ENCODE measurements at places on chromosomes 4 and X.
A peak's percentile ranks its signal among the peaks of the same experiment; 100 is the strongest.

GRCh38 chr4:177079327-177079726 is 230.3 kb upstream of the NEIL3 start:
- DNase-seq, result no peak

GRCh38 chr4:156545003-156545785 is 426.4 kb downstream of the PDGFC start:
- DNase-seq, result no peak

DNA sequence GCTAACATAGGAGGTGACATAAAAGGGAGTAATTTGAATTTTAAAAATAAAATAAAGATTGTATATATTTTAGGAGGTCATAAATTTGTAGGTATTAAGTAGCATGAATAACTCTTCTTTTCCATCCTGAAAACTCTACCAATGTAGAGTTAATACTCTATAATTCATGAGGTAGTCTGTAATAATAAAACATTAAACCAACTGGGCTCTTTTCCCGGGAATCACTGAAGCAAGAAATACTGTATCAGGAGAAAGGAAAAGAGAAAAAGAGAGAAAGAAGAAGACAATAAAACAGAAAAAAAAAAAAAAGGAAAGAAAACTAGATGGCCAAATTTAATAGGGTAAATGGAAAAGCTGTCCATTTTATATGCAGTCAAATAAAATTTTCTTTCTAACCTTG is 984.4 kb downstream of the CCSER1 start:
- DNase-seq, result no peak

GRCh38 chr4:41734371-41734770 is 14.2 kb downstream of the PHOX2B start:
- no peak for DNase-seq

GRCh38 chrX:119685225-119686066 is 7.5 kb downstream of the SEPTIN6 start:
- DNase-seq, result no peak

GRCh38 chr4:183286590-183287308 is 33.3 kb downstream of the CLDN22 start:
- DNase-seq, result no peak

- no peak for DNase-seq
Measured at GRCh38 chrX:105150036-105150435, 70.5 kb downstream of the TEX13A start.

DNA sequence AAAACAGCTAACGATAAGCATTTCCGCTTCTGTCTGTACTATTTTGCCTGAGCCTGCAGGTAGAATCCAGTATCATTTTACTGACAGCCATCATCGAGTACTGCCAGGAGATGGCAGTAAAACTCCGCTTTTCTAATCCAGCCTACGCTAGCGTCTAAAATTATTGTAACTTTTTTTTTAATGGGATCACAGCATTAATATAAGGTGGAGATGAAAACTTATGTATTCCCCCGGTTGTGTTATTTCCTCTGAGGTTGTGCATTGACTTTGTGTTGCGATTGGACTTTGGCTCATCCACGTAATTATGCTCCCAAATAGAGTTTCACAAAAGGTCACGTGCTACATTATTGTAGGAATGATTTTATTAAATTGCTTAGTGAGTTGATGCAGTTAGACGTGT is 248.1 kb downstream of the C4orf33 start:
- DNase-seq, result no peak

DNA sequence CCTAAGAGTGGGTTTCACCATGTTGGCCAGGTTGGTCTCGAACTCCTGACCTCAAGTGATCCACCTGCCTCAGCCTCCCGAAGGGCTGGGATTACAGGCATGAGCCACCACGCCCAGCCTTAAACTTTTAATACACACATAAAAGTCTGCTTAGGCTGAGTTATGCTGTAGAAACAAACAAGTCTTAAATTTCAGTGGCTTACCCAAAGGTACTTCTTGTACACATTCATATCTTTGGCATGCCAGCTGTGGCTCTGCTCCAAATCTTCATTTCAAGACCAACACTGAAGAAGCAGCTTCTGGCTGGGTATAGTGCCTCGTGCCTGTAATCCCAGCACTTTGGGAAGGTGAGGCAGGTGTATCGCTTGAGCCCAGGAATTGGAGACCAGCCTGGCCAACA is 80.3 kb downstream of the PPEF2 start:
- DNase-seq, result peak; percentile 25
